Peyer's patch (tissue), 4 donors: ENCODE measurements at places on chromosomes 2 and 18. TPM values are rescaled to one million over a fixed set of nuclear protein-coding genes. Genes with fewer than 3 reads are reported as not detected.

Gene ASB18
- not detected for total RNA-seq

DNA sequence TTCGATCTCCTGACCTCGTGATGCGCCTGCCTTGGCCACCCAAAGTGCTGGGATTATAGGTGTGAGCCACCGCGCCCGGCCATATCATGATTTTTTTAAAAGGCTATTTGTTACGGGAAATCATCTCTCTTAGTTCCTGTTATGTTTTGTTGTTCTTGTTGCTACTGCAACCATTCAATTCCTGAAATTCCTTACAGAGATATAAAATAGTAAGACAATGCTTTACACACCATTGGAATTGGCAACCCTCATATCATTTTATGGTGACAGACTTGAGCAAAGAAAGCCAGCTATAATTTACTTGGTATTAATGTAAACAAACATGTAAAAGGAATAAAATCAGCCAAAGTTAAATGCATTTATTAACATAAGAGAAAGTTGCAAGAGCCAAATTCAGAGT is 163.0 kb downstream of the FIGN start:
- no peak overlapping the region for H3K27ac ChIP-seq
- DNase-seq = no peak
- H3K4me1 ChIP-seq = no peaks in the 10 kb centered on the region
- no peaks in the 10 kb centered on the region for H3K27me3 ChIP-seq
- H3K36me3 ChIP-seq = no peaks in the 10 kb centered on the region

Gene SCN2A
- total RNA-seq = 0.54 TPM

DNA sequence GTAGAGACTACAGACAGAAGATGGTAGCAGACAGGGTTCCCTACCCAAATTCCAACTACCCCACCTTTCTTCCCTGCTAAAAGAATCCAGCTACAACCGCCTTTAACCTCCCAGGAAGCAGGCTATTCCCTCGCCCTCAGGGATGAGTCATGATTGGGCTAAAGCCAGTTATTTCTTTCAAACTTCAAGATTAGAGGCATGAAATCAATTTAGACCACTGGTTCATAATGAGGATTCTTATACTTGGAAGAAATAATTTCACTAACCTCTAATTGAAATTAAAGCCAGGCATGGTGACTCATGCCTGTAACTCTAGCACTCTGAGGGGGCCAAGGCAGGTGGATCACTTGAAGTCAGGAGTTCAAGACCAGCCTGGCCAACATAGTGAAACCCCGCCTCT is 20.0 kb downstream of the TRIP12 start:
- H3K4me3 ChIP-seq = no peak overlapping the region
- H3K4me1 ChIP-seq = no peaks in the 10 kb centered on the region
- no peak overlapping the region for H3K27ac ChIP-seq
- DNase-seq = no peak
- H3K27me3 ChIP-seq = no peaks in the 10 kb centered on the region
- H3K36me3 ChIP-seq = no peaks in the 10 kb centered on the region

Gene KIF3C
- total RNA-seq = 71.0 TPM
